ENCODE measurements at places on chromosomes 4 and X.

DNA sequence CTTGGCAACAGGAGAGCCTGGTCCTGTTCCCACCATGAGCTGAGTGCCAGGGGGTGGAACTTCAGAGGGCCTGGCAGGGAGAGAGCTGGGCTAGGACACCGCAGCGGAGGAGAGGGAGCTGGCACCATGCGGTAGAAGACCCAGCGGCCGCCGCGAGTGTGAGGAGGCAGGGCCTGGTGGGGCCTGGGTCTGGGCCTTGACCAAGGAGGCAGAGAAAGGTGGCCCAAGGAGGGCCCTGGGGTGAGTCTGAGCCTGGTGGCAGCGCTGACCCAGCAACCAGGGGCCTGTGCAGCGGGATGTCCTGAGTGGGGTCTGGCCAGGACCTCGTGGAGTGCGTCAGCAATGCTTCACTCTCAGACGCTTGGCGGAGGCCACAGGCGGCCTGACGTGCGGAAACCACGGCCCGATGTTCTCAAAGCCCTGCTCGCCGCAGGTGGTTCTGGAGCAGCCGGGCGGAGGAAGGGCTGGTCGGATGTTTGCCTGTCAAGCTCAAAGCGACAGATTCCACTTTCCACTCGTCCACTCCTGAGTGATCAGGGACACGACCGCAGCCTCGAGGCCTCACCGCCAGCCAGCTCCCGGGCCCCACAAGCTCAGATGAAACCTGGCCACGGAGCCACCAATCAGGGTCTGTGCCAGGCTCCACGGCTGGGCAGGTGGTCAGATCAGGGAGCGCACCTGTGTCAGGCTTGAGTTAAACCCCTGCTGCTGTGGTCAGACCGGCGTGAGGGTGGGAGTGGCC is 20.8 kb downstream of the ATP5ME start:
- no peak for DNase-seq

DNA sequence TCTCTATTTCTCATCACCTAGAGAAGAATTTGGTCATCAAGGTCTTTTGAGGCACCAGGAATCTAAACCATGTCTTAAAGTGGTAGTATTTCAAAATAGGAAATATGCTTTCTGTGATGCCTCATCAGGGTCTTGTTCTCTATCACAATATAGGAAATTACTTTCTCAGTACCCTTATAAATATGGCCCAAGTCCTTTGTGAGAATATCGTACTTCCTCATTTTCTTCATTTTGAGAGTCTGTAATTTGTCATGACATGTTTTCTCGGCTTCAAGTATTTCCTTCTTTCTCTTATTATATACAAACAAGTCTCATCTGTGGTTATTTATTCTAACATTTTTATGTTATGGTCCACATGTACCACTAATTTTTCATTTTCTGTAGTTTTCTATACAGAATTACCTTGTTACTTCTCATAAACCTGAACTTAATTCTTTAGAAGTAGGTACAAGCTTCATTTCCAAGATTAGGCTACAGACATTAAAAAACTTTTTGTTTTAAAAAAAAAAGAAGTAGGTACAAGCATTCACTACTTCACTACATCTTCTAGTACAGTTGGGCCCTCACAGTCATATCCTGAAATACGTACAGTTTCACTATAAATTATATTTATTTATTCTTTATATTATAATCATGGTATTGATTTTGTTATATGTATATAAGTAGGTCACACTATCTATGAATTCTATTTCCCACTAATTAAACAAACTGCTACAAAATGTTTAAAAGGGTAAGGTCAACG is 54.4 kb downstream of the KLHL13 start:
- no peak for DNase-seq

- no peak for DNase-seq
Measured at GRCh38 chrX:124269881-124270280, 62.6 kb upstream of the TEX13D start.

GRCh38 chrX:77565278-77565677 is 118.1 kb downstream of the FGF16 start:
- DNase-seq = no peak

DNA sequence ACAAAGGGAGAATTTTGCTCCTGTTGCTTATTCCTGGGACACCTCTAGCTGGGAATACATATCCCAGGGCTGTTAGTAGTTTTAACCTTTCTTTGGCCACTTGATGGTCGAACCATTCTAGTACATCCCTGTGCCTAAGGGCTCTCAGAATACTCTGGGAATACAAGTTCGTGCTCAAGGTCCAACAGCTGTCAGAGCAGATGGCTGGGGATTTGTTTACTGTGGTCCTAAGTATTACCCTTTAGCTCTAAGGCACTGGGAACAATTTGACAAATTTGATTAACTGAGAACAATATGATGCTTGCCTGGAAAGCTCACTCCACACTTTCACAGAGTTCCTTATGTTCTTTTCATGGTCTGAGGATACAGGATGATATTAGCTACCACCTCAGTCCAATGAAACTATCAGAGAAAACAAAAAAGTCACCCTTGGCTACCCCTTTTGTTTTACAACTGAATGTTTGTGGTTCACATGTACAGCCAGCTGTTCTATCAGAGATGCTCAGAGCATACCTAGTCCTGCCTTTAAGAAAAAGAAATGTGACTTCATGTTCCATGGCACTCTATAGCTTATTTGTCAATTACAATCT is 47.4 kb upstream of the PHOX2B start:
- no peak for DNase-seq

DNA sequence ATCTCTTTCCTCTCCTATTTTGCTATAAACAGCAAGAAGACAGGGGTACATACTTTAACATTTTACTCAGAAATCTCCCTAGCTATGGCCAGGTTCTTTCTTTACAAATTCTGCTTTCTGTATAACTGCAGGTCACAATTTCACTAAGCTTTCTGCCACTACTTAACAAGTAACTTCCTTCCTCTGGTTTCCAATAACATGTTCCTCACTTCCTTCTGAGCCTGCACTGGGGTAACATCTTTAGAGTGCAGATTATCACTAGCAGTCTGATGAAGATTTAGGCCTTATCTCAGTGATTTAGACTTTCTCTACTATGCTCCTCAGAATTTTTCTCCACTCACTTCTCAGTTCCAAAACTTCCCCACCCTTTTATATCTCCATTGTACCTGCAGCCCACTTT is 1930.5 kb upstream of the AGA start:
- no peak for DNase-seq
